ENCODE measurements at places on chromosomes 12 and 14.

- no peak for DNase-seq
Measured at GRCh38 chr14:36313898-36314297, 6.5 kb downstream of the MBIP start.

DNA sequence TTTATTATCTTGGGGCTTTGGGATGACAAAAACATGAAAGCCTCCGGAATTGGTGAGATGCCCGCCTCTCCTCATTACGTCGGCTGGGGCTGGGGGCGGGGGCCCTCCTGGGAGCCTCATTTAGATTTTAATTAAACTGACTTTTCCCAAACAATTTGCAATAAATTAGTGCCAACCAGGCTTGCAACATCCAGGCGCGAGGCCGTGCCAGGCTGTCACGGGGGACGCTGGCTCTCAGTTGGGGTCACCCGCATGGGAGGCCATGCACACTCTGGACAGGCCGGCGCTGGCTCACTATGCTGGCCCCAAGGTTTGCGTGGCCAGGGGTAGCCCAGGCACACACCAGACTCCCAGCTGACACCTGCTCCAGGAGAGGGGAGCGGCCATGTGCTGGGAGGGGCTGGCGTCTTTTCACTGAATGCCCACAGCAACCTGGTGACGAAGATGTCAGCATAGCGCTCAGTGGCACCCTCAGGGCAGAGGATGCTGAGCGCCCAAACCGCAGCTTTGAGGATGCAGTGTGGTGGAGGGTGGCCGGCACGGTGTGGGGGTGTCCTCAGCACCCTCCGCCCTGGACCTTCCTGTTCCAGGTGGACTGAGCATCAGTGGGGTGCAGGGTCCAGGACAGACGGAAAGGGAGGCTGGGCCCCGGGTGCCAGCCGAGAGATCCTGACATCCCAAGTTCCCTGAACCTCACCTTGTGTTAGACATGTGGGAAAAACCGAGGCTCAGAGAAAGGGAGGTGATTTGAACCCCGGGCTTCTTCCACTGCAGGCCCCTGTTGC is 190.8 kb upstream of the C14orf180 start:
- DNase-seq = no peak

DNA sequence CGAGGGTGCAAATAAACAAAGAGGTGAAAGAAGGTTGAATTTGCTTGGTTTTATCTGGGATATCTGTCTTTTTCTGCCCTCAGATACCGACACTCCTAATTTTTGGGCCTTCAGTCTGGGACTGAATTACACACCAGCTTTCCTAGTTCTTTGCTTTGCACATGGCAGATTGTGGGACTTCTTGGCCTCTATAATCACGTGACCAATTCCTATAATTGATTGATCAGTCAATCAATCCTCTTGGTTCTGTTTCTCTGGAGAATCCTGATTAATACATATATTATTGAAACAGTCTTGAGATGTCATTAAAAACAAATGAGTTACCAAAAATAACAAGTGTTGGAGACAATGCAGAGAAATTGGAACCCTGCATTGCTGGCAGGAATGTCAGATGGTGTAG is 62.7 kb downstream of the SUDS3 start:
- no peak for DNase-seq

- DNase-seq = no peak
Measured at GRCh38 chr12:6535960-6536847, 1.9 kb downstream of the GAPDH start.

DNA sequence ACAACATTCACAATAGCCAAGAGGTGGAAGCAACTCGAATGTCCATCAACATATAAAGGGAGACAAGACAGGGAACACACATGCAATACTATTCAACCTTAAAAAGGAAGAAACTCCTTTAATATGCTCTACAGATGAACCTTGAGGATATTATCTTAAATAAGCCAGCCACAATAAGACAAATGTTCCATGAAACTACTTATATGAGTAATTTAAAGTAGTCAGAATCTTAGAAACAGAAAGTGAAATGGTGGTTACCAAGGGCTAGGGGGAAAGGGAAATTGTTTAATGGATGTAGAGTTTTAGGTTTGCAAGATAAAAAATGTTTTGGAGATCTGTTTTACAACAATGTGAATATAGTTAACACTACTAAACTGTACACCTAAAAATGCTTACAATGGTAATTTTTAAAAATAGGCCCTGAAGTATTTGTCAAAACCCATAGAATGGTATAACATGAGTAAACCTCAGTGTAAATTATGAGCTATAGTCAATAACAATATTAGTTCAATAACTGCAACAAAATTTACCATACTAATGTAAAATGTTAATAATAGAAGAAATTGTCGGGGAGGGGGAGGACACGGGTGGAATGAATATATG is 71.1 kb downstream of the EGLN3 start:
- no peak for DNase-seq

DNA sequence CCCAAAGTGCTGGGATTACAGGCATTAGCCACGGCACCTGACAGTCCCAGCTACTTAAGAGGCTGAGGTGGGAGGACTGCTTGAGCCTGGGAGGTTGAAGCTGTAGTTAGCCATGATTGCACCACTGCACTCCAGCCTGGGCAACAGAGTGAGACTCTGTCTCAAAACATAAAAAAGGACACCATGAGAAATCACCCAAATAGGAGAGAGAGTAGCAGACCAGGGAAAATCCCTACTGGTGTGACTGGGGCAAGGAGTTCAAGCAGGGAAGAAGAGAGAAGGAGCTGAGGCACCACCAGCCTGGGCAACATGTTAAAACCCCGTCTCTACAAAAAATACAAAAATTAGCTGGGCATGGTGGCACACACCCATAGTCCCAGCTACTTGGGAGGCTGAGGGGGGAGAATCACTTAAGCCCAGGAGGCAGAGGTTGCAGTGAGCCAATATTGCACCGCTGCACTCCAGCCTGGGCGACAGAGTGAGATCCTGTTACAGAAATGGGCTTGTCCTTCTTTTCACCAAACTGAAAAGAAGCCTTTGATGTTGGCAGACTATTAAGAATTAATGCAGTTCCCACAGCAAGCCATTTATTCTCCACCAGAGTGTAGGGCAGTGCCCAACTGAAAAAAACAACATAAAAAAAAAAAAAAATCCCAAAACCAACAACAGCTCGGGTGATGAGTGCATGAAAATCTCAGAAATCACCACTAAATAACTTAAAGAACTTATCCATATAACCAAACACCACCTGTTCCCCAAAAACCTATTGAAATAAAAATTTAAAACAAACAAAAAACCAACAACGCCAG is 4.5 kb upstream of the SRSF9 start:
- DNase-seq = no peak

GRCh38 chr12:78585132-78585531 is 279.4 kb upstream of the SYT1 start:
- DNase-seq = no peak

- no peak for DNase-seq
Measured at GRCh38 chr12:112988224-112988623, 9.9 kb downstream of the OAS2 start.

DNA sequence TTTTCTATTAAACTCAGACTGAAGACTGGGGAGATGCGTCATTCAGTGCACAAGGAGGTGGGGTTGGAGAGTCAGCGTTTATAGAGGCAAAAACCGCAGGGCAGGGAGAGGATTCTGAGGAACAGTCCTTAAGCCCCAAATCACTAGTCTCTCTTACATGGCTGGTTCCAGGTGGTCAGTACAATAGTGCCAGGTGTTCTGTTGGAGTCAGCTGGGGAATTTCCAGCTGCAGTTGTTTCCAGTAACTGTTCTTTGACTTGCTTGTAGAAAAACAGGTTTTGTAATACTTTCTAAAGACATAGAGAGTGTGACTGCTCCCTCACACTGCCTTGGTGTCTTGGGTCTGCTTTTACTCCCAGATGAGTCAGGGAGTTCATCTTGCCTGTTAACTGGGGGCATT is 192.2 kb downstream of the TMTC3 start:
- DNase-seq = no peak

- DNase-seq = no peak
Measured at GRCh38 chr14:73717266-73717665, 3.1 kb upstream of the PNMA1 start.

DNA sequence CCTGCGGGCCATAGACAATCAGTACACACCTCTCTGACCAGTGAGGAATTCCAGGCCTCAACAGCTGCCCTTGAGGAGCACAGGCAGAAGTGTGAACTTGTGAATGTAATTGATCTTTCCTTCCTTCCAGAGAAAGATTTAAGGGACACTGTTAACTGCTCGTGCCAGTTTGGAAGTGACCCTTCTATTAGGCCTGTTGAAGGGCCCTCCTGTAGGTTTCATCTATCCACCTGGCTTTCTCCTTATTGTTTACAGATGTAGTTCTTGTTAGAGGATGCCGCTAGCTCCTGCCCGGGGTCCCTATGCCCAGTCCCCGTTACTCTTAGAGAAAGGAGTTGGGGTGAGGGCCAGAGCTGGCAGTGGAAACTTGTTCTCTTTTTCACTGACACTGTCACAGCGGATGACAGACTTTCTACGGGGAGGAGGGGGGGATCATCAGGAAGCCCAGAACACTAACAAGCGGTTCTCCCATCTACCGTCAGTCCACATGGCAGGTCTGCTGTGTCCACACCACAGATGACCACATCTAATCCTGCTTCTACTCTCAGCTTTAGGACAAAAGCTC is 42.6 kb downstream of the SH2B3 start:
- DNase-seq = no peak

DNA sequence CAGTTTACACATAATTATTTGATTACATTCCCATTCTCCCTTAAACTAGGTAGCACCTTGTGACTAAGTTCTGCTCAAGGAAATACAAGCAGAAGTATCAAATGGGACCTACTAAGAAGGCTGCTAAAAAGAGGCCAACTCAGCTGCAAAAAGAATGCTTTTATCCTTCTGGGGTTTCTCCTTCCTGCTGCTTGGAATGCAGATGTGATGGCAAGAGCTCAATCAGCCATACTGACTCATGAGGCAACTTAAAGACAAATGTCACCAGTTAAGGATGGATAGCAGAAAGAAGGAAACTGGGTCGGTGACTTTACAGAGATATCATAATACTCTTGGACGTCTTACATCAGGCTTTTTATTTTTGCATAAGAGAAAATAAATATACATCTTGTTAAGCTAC is 38.0 kb upstream of the RAP1B start:
- no peak for DNase-seq

DNA sequence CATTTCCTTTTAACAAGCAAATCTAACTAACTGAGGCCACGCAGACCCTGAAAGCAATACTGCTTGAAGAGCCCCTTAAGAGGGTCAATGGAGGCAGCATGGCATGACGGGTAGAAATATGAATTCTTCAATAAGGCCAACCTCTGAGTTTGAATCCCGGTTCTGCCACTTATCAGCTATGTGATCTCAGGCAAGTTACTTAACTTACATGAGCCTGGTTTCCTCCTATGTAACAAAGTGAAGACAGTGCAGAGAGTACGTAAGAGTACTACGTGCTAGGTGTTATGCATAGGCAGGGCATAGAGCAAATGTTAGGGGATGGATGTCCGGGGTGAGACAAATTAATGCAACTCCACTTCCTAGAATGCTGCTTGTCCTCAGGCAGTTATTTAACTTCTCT is 4.7 kb downstream of the HOMEZ start:
- DNase-seq = no peak

DNA sequence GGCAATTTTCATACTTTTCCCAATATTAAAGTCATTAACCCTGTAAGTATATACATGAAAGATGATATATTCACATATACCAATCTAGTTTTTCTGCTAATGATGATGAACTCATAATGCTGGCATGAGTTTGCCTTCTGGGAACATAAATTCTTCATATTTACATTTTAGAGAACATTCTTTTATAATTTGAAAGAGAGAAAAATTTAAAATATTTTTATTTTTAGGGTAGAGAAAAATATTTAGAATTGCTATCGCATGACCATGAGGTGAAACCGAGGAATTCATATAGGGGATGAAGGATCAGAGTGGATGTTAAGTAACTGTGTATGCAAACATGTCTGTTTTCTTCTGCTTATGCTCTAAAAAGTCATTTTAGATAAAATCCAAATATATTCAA is 825.3 kb upstream of the FLRT2 start:
- no peak for DNase-seq

- DNase-seq = no peak
Measured at GRCh38 chr14:76080025-76080424, 71.7 kb upstream of the GPATCH2L start.

DNA sequence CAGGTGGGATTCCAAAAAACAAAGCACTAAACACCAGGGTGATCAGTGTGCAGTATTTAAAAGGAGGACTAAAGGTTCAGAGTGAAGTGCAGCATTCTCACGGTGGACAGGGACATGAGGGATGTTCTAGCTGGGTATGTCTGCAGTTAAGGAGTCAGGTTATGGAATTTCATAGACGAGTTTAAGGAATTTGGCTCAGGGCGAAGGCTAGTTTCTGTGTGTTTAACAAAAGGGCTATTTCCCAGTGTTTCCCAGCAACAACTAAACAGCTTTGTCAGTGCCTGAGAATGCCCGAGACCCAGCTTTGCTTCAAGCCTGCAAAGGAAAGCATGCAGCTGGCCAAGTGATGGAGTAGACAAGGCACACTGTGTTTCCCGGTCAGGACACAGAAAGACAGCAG is 7.0 kb downstream of the KRT1 start:
- DNase-seq = no peak

- DNase-seq = no peak
Measured at GRCh38 chr14:68956724-68957123, 22.4 kb downstream of the ACTN1 start.

- DNase-seq = no peak
Measured at GRCh38 chr14:40416565-40416964, 984.3 kb upstream of the FBXO33 start.

GRCh38 chr14:103496776-103497175 is 25.9 kb downstream of the CKB start:
- DNase-seq = no peak

DNA sequence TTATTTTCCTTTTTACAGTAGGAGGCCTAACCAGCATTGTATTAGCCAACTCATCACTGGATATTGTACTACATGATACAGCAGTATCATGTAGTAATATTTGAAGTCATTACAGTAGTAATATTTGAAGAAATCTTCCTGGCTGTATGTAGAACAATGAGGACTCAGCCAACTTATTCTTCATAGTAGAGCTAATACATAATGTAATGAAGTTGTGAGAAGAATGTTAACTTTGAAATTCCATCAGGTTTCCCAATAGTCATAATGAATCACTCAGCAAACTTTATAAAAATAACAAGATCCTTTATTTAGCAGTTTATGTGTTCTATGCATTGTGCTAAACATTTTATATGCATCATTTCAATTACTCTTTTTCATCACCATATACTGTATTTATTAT is 61.8 kb downstream of the LRRK2 start:
- DNase-seq = no peak

GRCh38 chr12:95762123-95762785 is 28.3 kb downstream of the NTN4 start:
- DNase-seq = no peak
